Stimulated activated CD8-positive, alpha-beta memory T cell treated with anti-CD3 and anti-CD28 coated beads, Interleukin-7, amount 100 ng/mL, for 1 hour (primary cell): ENCODE measurements at places on chromosomes 4 and X.

- DNase-seq: no peak
Observed at GRCh38 chr4:139319571-139319970, 17.3 kb upstream of the NDUFC1 start.

DNA sequence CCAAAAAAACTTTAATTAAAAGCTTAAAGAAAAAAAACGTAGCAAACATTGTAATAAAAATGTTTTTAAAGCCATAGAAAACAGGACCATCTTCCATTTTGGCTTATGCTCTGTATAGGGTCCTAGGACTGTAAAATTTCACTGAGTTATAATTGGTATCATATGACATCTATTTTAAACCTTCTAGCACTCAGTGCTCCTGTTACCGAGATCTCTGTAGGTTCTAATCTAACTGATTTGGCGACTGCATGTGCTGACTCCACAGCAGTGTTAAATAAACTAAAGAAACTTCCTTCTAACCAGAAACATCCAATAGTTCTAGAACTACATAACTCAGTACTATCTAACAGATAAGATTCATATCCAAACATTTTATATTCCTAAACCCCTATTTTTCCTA, at the start of gene ASB11:
TSS of gene ASB11 (minus strand) at position 132 of the 400 bp plus-strand sequence. CDS start at position 97, 35 bp downstream.
- no peak for DNase-seq

DNA sequence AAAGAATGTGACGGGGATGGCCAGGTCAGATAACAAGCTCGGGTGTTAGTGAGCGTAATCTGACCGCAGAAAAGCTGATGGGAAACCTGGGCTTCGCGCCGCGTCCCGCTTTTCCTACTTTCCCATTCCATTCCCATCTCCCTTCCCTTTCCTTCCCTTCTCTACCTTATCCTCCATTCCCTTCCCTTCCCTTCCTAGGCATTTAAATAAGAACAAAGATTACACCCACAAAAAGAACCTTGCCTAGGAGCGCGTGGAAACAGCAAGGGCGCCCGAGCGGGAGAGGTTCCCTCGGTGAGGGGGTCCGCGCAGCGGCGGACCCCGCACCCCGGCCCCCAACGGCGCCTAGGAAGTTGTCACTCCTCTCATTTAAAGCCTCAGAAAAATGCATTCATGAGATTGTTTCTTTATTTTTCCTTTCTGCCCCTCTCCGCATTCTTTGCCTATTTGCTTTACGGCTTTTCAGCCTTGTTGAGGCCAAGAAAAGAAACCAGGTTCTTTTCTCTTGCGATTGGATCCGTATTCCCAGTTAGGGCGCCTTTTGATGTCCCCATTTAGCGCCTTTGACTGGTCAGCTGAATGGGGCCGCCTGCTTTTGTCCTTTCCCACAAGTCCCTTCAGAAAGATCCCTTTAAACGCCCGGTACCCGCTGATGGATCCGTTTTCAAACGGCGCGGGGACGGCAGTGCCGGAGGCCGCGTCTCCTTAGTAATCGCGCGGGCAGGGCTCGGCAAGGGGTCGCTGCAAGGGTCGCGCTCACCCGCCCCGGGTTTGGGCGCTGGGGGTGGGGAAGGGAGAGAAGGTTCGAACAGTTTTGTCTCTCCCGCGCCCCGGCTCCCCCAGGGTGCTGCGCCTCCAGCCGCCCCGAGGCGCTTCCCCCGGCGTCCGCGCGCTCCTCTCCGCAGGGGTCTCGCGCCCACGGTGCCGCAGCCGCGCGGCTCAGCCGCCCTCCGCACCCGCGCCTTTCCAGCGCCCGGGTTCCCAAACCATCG, 54.1 kb upstream of the TMEM33 start:
- DNase-seq: no peak

DNA sequence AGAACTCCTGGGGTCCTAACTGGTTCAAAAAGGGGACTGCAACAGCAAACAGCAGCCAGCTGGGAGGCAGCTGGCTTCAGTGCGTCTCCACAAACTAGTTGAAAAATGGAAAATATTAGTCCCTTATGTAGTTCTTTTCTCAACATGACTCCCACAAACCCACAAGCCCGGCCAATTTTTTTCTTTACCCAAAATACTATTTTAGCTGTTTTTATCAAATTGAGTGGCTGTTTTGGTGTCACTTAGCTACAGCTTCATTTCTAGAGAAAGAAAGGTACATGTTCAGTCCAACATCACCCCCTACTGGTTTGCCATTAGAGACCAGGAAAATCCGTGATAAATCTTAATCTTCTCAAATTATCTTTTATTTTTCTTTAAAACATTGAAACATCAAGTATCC, 97.2 kb downstream of the GUCY2F start:
- DNase-seq: no peak

GRCh38 chr4:26953770-26954423, 93.3 kb downstream of the STIM2 start:
- DNase-seq: no peak
